Activated gamma-delta T cell (primary cell): ENCODE measurements at places on chromosomes 2 and 18.

DNA sequence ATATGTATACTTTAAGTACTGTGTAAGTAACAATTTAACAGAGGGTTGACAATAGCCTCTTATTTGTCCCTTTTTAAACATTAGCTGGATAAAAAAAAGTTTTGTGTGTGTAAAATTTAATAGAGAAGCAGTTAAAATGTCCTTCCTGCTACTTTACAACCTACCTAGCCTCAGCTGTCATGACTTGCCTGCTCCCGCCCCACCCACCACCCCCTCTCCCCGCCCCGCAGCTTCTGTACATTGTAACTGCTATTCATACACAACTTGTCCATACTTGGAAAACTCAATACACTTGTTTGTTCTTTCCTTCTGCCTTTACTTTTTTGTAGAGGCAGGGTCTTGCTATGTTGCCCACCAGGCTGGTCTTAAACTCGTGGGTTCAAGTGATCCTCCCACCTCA is 19.5 kb downstream of the RELCH start:
- DNase-seq, result no peak

GRCh38 chr2:198127627-198128026 is 323.2 kb downstream of the PLCL1 start:
- no peak for DNase-seq

- no peak for DNase-seq
These were observed 100.1 kb downstream of the CRACDL start for GRCh38 chr2:98835831-98836385.

DNA sequence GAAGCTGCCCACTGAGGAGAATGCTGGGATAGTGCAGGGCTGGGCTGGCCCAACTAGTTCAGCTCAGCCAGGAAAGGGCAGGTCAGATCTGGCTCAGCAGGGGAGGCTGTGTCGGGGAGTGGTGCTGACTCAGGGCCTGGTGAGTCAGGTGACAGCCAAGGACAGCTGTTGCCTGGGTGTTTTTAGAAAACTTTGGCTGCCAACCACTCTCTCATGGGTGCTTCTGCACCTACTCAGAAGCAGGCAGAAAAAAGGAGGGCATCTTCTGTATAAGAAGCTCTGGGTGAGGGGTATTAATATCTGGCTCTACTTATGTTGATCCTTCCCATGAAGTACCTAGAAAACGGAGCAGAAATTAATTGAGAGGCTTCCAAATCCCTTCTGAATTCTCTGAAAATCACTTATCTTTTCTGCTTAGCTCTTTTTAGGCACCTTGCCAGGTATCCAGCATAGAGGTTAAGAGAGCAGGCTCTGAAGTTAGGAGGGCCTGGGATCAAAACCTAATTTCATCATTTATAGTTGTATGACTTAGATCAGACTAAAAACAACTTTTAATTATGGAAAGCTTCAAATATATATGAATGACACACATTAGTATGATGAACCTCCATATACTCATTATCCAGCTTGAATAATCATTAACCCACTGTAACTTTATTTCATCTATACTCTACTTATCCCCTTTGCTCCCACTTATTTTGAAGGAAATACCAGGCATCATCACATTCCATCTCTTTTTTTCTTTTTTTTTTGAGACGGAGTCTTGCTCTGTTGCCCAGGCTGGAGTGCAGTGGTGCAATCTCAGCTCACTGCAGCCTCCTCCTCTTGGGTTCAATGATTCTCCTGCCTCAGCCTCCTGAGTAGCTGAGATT is 15.5 kb upstream of the RAB10 start:
- DNase-seq, result no peak

GRCh38 chr2:176931588-176932563 is 280.7 kb upstream of the HNRNPA3 start:
- no peak for DNase-seq

- DNase-seq, result no peak
These were observed 53.0 kb upstream of the ZFP36L2 start for GRCh38 chr2:43279317-43279840.

DNA sequence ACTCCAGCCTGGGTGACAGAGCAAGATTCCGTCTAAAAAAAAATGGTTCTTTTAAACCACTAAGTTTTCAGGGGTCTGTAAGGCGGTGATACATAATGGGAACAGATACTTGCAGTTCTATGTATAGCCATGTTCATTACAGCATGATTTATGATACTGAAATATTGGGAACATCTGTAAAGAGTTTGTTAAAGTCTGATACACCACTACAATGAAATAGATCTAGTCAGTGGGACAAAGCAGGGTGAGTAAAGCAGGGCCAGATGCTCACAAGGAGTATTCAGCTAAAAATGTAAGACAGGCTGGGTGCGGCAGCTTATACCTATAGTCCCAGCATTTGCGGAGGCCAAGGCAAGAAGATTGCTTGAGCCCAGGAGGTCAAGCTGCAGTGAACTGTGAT is 6.2 kb upstream of the ING5 start:
- no peak for DNase-seq

DNA sequence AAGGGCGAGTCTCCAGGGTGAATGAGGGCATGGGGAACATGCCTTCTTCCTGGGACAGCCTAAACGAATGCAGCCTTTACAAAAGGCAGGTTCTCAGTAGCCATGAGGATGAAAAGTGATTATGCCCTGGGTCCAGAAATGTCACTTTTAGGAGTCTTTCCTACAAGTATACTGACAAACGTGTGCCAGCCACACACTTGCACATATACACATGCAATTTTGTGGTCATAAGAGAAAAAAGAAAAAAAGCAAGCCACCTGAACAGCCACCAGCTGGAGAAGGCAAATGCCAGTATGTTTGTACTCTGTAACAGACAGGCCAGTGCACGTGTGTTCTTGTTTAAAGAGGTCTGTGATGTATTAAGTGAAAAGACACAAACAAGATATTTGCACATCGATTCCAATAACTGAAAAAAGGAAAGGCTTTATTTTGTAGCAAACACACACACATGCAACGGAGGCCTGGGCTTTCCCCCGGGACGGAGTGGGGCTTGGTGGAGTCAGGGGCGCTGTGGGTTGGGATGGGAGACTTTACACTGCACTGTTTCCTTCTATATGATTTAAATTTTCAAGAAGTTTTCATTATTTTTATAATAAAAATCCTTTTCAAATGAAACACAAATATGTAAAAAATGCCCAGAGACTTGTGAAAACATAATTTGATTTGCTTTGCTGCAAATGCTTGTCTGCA is 108.4 kb downstream of the FAM210A start:
- no peak for DNase-seq

DNA sequence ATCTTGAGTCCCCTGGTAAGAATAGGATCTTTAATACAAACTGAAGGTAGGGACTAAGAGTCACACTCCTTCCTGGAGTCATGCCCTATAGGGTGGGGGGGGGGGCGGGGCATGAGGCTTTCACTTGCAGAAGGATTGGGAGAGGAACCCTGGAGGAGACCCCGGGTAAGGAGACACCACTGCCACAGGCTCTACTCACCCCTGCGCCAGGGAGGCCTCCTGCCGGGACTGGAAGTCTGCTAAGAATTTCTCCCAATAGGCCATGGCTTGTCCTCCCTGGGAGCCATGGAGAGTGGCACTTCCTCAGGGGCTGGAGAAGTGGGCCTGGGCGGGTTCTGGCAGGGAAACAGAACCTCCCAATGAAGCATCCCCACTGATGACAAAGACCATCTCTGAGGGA is 645.3 kb upstream of the RAB6C start:
- DNase-seq, result no peak

DNA sequence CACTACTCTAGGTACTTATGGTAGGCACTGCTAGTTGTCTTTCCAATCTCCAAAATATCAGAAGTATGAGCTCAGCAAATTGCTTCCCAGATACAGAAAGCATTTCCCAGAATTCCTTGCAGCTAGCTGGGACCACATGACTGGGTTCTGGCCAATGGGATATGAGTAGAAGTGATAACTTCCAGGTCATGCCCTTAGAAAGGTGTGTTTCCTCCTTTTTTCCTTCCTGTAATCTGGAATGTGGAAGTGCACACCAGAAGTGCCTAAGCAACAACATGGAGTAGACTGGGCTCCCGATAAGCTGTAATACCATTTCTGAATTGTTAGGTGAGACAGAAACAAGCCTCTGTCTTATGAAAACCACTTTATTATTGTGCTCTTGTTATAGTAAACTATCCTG is 279.8 kb downstream of the ZNF385B start:
- no peak for DNase-seq

DNA sequence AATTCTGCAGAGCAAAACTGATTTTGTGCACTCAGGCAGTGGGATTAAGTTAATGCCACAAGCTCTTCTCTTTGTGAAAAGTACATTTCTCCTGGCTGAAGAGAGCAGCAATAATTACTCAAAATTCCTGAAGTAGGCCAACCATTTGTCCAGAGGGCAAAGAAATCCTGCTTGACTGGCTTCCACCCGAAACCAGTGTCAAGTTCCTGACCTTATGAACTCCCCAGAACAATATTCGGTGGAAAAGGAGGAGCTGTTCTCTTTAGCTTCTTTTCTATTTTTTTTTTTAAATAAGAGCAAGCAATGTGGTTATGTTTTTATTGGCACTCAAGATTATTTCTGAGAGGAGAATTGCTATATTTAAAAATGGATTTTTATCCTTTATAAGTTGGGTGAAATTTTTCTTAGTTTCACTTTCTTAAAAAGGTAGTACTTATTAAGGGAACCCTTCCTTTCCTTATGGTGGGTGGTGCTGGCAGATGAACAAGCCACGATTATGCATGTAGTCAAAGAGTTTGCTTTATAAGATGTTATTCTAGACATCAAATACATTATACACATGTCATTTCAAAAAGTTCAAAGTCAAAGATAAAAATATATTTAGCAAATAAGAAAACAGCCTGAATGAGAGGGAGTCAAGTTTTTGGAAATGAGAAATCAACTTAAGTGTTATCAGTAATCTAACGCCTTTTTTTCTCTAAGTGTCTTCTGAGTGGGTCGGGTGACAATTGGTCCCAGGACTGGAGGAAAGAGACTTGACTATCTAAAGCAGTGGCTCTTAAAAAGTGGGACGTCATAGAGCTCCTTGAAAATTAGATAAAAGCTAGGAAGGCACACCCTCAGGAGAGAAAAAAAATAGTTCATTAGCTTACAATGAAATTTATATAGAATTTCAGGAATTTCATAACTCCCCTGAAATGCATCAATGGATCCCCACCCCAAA is 194.5 kb downstream of the IKZF2 start:
- no peak for DNase-seq

DNA sequence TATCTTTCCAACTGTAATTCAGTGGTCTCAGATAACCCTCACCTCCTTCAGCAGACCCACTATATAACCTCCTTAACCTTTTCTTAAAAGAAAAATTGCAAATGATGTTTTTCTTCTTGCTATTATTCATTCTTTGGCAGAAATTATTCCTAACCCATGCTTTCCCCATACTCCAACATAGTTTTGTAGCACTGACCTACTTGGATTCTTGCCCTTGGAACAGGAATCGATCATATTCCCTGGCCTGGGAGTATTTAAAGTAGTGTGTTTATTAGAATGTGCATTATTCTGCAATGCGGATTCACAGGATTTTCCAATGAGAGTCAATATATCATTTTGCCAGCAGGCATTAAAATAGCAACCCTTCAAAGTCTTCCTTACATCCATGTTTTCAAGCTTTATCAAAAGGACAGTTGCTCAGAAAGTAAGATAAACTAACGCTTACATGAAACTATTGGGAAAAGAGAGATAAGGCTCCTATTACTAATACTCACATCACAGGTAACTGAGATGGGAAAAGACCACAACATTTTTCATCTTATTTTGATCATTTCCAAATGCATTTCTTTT is 37.4 kb downstream of the CHN1 start:
- DNase-seq, result no peak

DNA sequence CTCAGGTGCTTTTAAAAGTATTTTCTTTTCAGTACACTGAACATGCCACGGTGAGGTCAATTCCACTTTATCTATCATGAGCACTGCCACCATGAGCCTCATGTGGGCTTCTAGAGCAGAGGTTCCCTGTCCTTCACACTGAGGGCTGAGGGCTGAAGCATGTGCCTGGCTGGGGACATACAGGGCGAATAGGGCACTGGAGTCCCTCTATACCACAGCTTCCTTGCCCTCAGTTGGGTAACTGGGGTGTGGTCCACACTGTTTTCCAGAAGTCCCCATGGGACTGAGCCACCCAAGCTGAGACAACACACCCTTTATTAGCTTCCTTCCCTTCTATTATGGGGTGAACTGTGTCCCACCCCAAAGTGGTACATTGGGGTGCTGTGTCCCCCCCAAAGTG is 172.2 kb upstream of the ID2 start:
- DNase-seq, result no peak

DNA sequence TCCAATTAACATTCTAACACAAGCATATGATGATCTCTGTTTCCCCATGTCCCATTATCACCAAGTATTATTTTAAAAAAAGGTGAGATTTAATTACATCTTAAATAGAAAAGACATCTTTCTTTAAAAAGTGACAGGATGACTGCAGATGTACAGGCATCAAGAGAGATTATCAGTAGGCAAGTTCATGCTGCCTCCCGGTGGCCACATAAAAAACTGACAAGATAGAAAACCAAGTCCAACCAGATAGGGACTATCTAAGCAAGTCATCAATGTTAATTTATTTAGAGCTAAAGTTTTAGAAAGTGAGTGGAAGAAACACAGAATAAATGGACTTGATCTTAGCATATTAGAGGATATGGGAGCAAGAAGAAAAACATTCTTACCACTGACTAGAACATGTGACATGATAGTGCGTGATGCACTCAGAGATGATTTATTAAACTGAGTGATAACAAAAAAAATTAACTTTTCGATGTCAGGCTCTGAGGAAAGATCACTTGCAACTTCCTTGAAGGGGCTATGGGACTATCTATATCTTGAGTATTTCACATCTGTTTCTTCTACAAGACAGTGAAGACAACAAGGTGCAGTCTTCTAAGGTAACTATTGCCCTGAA is 5.4 kb upstream of the TDRD15 start:
- DNase-seq, result no peak

GRCh38 chr2:125167820-125168219 is 1142.7 kb downstream of the CNTNAP5 start:
- no peak for DNase-seq

DNA sequence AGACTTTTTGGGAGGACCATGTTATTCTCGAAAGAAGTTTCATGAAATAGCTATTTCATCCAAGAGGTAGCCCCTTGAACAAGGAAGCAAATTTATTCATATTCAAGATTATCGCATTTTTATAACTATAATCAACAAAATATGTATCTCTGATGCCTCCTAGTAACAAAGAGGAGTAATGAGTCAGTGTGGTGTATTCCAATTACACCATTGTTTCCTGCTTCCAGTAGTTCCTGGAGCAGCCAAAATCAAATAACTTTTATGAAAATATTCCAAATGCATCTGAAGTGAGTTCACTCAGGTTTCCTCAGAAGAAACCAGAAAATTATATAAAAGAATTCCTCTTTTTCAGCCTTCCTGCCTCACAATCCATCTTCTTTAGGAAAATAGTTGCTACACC is 43.0 kb downstream of the ANKRD36B start:
- no peak for DNase-seq

- no peak for DNase-seq
These were observed 43.9 kb upstream of the VWA3B start for GRCh38 chr2:98043101-98043500.
